ENCODE measurements at places on chromosomes 5 and 9.

DNA sequence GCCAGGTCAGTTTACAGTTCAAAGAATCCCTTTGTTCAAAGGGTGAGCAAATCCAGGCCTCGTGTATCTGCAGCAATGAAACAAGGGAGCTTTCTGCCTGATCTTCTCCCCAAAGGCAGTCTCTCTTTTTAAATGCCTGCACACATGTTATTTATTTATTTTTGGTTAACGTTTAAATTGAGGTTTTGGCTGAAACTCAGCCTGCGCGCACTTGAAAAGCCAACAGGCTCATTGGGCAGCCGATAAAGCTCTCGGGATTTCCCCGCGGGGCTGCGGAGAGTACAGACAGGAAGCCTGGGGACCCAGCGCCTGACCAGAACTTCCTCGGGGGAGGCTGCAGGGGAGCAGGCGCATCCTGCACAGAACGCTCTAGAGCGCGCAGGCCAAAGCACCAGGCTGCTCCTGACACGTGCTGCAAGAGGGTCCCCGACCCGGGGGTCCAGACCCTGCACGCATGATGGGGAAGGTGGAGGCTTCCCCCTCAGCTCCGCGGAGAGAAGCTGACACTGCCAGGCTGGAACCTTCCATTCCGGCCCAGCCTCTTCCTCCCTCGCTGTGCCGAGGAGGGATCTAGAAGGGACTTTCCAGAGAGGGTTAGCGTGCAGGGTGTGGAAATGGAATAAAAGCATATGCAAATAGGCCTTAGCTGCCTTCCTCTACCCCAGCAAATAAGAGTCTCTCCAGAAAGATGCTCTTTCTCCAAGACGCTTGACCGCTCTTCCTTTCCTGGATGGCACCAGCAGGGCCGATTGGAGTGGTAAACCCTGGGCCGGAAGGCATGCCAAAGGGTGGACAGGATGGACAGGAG, 46.1 kb downstream of the PTTG1 start:
- peak; percentile 71 for DNase-seq

- DNase-seq: no peak
These were observed 7.9 kb downstream of the CKMT2 start for GRCh38 chr5:81241001-81241400.

DNA sequence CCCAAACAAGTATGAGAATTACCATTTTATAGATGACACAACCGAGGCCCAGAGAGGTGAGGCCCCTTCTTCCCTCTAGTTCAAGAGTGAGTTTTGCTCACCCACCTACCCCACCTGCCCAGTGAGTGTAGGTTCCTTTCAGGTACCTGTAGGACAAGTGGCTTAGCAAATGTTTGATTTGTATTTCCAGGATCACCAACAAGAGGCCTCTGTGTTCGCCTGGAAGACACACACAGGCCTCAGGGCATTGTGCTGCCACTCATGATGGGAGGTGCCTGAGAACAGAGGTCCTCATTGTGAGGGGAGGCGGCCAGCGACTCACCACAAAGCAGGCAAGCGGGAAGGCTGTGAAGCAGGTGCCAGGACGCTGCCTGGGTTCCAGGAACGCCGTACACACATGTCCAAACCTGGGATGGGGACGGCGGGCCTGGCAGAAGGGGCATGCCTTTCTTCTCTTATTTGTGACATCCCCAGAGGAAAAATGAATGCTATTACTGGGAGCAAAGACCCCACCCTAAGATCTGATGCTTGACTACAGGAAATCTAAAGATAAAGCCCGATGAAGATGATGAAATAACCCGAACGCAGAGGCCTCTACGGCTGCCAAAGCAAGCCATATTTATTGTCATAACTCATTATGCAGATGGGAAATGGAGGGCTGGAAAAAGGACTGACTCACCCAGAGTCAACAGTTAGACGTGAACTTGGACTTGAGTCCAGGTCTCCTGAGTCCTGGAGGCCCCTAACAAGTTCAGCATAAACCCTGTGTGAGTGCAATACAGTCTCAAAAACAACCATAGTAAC, 60.2 kb upstream of the SLC25A51 start:
- DNase-seq: no peak

DNA sequence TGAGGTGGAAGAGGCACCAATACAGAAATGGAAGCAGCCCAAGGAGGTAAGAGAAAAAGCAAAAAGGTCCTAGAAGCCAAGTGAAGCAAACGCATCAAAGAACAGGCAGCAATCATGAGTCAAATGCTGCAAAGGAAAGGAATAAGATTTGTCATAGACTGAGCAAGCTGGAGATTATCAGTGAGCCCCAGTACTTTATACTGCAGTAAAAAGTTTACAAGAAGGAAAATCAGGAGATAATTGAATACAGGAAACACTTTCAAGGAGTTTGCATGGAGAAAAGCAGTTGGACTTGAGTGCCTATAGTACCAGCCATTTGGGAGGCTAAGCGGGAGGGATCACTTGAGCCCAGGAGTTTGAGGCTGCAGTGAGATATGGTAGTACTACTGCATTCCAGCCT, 7.2 kb upstream of the HAVCR1 start:
- DNase-seq: no peak

DNA sequence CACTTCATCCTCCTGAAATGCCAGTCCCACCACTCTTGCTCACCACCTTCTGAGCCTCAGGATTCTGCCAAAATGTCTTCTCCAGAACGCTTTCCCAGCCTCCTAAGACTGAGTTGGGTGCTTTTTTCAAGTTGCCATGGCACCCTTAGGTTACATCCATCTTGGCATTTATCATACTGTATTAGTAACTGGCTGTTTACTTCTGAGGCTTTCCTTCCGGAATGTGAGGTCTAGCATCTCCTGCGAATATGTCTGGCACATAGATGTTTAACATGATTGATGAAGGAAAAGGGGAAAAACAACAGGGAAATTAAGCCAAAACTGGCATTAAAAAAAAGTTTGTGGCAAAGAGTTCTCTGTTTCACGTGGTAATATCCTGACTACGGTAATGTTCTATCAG, 24.9 kb downstream of the RNF130 start:
- no peak for DNase-seq

GRCh38 chr9:115939065-115939765, 214.4 kb upstream of the PAPPA start:
- no peak for DNase-seq

GRCh38 chr9:109315480-109316206, 5.2 kb downstream of the EPB41L4B start:
- DNase-seq: no peak

DNA sequence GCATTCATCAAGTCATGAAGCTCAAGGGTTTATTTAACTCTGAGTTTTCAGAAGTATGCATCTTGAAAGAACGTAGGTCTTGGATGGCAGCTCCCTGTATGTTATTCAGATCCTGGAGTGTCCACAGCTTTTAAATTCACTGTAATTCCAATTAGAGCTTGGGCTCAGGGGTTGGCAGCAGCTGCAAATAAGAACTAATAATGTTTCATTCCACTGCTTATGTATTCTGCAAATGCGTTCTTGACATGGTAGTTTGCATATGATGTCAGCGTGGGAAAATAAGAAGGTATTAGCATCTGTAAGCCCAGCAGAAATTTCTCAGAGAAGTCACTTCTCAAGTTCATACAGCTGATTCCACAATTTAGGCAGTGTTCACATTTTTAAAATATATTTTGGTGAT, 58.4 kb downstream of the RORB start:
- no peak for DNase-seq

DNA sequence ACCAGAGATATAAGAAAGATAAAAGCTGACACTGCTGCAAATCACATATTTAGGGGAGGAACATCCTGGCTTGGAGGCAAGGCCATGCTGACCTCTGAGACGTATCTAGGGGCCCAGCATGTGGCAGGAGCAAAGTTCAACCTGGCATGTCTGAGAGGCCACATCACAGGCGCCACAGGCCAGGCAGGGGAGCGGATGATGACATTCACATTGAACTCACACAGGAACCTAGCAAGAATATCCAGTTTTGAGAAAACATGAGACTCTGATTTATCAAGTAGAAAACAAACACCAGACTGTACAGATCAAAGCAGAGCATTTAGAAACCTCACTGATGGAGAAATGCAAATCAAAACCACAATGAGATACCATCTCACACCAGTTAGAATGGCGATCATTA, 64.2 kb upstream of the STK32A start:
- DNase-seq: no peak

DNA sequence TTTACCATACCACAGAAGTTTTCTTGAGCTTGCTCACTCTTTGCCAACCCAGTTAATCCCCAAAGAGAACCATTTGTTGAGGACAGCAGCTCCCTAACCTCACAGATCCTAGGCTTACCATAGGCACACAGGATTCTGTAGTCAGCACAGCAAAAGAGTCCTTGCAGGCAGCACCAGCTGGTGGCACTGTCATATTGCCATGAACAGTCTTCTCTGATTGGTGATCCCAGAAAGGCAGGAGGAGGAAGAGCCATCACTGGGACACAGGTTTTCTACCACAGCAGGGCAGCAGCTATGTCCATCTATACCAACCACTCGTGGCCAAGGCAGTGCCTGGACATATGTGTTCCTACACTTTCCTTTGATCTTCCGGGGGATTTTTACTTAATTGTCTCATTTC, 297.1 kb upstream of the CD180 start:
- DNase-seq: peak; percentile 32

- DNase-seq: no peak
These were observed 99.1 kb downstream of the COL23A1 start for GRCh38 chr5:178490935-178491652.

DNA sequence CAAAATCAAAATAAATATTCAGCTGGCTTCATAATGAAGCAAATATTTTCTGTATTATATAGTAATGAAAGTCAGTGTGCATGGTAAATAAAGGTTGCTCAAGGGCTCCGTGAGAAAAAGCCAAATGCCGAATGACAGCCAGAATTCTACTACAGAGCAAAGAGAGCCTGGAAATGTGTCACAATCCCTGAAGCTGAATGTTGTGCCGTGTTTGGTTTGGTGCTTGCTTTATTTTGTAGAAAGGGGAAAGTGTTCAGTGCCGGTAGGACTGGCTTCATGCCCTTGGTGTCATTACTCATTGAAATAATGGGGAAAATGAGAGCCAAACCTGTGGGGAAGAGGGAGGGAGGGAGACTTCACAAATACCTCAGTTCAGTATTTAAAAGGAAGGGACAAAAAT, 26.8 kb upstream of the ADAMTSL1 start:
- DNase-seq: no peak

DNA sequence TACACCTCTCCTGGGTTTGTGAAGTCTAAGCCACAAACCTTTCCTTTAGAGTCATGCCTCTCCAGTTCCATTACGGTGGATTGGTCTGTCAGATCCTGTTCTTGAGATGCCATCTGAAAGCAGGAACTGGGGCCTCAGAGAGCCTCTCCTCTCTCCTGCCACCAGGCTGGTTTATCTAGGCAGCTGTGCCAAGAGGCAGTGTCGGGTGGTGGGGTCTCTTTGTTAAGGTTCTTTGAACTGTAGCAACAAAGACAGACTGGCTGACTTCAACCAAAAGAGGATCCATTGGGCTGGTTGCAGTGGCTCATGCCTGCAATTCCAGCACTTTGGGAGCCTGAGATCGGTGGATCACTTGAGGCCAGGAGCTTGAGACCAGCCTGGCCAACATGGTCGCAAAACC, 66.0 kb upstream of the ANGPTL2 start:
- no peak for DNase-seq

GRCh38 chr5:176573564-176574296, 24.6 kb downstream of the CDHR2 start:
- peak; percentile 70 for DNase-seq

GRCh38 chr9:124010665-124011321, 775 bp upstream of the LHX2 start:
- peak; percentile 16 for DNase-seq

- DNase-seq: peak; percentile 67
These were observed 1.5 kb upstream of the TESK1 start for GRCh38 chr9:35603506-35603985.

All from left ventricle myocardium inferior (tissue), 1 donor.